ENCODE measurements at places on chromosomes 11 and 22. TPM values are rescaled to one million over a fixed set of nuclear protein-coding genes. Genes with fewer than 3 reads are reported as not detected.

Gene RTN4RL2
- 1.3 TPM for total RNA-seq

Gene KRTAP5-2
- total RNA-seq = not detected

Gene SLC6A5
- not detected for total RNA-seq

Gene GALNT18
- total RNA-seq = 24.4 TPM

Gene RFPL3
- total RNA-seq = not detected

Gene AP2A2
- total RNA-seq = 41.4 TPM

Gene GSTT2
- total RNA-seq = 0.66 TPM

Gene KCNQ1
- total RNA-seq = 41.8 TPM

Gene P2RY2
- total RNA-seq = 19.8 TPM

Gene KDM4E
- total RNA-seq = not detected

Gene CSNK2A3
- total RNA-seq = 1.4 TPM

Gene BIRC3
- total RNA-seq = 8.1 TPM

Gene SIPA1
- 21.0 TPM for total RNA-seq

Gene CALCA
- not detected for total RNA-seq

GRCh38 chr11:118139578-118139977 is 13.0 kb downstream of the SCN4B start:
- no peaks in the 10 kb centered on the region for H3K36me3 ChIP-seq
- H3K4me1 ChIP-seq = peaks cover 11% of the 10 kb centered on the region
- H3K27me3 ChIP-seq = peaks cover 16% of the 10 kb centered on the region
- no peak overlapping the region for H3K27ac ChIP-seq

DNA sequence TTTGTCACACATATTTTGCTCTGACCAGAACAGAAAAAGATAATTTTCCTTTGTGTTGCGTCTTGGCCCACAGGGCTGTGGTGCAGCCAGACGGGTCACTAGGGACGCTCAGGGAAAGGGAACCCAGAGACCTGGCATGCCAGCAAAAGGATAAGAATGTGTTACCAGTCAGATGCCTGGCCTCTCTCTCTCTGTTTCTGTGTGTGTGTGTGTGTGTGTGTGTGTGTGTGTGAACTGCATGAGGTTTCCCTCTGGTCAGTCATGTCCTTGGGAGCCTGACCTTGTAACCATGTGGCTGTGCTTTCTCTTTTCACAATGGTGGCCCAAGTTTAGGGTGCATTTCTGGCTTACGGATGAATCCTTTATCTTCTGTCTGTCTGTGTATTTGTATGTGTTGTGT is 25.4 kb downstream of the CCKBR start:
- no peaks in the 10 kb centered on the region for H3K4me1 ChIP-seq
- H3K27me3 ChIP-seq = no peaks in the 10 kb centered on the region
- no peak overlapping the region for H3K4me3 ChIP-seq
- H3K36me3 ChIP-seq = no peaks in the 10 kb centered on the region

- no peaks in the 10 kb centered on the region for H3K36me3 ChIP-seq
- no peak for DNase-seq
- no peaks in the 10 kb centered on the region for H3K4me1 ChIP-seq
- H3K4me3 ChIP-seq = no peak overlapping the region
These were observed 176.3 kb upstream of the TMEM45B start for GRCh38 chr11:129639300-129639699.

DNA sequence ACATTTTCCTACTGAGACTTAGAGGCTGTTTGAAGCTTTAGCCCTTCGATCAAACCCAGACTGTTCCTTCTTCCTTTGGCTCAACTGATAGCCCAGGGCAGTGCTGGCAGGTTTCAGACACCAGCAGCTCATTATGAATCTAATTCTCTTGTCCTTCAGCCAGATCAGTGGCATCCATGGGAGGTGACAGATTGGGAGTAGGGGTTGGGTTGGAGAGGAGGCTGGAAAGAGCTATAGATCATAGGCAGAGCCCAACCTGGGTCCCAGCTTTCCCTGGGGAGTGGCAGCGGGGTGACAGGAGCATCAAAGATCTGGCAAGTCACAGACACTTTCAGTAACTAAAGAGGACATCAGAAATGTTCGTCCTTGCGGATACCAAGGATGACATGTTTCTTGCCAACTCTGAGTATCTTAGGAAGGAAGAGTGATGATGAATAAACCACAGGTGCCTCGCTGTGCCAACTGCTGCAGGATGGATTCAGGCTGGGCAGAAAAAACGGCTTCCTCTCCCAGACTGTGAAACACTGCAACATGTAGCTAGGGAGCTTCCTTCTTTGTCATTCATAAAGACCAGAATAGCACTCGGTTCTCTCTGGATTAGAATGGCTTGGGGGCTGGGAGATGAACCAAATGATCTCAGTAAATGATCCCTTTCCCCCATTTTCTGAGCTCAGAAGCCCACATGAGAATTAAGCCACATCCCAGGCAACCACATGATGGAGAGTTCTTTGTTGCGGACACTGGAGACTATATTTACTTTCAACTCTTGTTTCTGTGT is 19.1 kb downstream of the ABCC8 start:
- H3K4me3 ChIP-seq = no peak overlapping the region
- peaks cover 14% of the 10 kb centered on the region for H3K27me3 ChIP-seq
- no peak for DNase-seq
- H3K36me3 ChIP-seq = no peaks in the 10 kb centered on the region
- H3K4me1 ChIP-seq = no peaks in the 10 kb centered on the region

DNA sequence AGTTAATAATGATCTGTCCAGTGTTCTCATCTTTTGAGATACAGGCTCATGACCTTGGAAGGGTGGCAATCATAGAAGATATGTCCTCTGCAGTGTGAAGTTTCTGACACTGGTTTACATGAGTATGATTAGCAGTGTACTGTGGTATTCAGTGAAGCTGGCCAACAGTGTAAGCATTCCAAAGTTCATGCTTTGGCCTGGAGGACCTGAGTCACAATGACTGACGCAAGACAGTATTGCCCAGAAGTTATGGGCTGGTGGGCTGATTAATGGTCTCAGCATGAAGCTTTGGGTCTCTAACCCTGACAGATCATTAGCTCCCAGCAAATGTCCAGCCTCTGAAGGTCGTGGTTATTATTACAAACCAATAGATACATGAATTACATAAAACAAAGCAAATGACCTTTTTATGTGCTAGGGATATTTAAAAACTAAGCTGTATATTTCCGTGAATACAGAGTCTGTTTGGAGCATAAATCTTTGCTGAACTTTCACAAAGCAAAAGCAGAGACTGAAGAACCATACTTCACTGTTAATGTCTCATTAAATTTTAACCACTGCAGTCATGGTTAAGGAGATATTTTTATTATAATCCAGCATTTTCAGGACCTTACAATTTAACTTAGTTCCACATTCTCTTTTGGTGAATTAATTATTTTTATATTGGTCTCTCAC is 28.3 kb upstream of the USP47 start:
- DNase-seq = no peak
- H3K4me1 ChIP-seq = peaks cover 20% of the 10 kb centered on the region
- no peak overlapping the region for H3K4me3 ChIP-seq
- H3K27me3 ChIP-seq = no peaks in the 10 kb centered on the region
- H3K27ac ChIP-seq = peak overlapping the region; percentile 70

DNA sequence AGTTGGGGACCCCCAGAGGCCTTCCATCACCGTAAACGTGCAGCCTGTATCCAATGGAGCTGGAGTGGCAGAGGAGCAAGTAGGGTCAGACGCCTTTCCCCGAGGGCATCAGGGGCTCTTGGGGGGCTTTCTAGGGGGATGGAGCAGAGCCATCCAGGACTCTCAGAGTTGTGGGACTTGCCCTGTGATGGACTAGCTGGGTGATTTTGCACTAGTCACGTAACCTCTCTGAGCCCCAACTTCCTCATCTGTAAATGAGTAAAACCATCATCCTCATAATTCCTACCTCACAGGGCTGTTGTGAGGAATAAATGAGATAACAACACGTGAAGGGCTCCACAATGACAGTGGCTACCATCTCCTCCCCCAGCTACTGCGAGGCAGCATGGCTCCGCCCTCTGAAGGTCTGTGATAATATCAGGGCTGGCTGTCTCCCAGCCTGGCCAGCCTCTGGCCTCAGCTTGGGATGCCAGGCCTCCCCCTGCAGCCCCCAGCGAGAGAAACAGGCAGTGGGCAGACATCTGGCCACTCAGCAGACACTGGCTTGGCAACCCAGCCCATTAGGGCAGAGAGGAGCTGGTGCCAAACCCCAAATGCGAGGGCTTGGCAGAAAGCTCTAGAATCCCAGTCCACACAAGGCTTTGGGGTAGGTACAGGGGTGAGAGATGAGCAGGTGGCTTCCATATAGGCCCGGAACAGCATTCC is 6.7 kb downstream of the USP2 start:
- H3K4me3 ChIP-seq = peak overlapping the region; percentile 71
- no peak for DNase-seq
- H3K36me3 ChIP-seq = no peaks in the 10 kb centered on the region
- H3K4me1 ChIP-seq = peaks cover 84% of the 10 kb centered on the region
- H3K27me3 ChIP-seq = no peaks in the 10 kb centered on the region

GRCh38 chr22:25969286-25969685 is 200.0 kb upstream of the SEZ6L start:
- H3K4me1 ChIP-seq = peaks cover 22% of the 10 kb centered on the region
- H3K36me3 ChIP-seq = no peaks in the 10 kb centered on the region
- H3K27me3 ChIP-seq = no peaks in the 10 kb centered on the region
- no peak for DNase-seq

- no peak for DNase-seq
- no peaks in the 10 kb centered on the region for H3K27me3 ChIP-seq
- H3K4me1 ChIP-seq = peaks cover 56% of the 10 kb centered on the region
These were observed 16.3 kb downstream of the LGR4 start for GRCh38 chr11:27456140-27456794.

DNA sequence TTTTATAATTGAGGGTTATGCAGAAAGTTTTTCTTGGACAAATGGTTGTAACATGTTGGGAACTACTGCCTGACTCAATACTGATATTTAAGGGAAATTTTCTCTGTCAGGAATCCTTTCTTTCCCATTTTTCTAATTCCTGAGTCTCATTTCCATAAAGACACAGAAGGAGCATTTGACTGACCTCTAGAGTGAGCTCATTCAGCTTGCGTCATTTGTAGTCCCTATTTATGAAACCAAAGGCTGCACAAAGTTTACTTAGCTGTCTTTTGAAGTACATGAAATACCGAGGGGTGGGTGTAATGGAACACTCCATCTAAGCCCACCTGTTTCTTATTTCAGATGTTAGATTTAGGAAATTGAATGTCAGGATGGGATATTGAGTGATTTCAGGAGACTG is 359.5 kb upstream of the C11orf87 start:
- no peaks in the 10 kb centered on the region for H3K27me3 ChIP-seq
- DNase-seq = no peak
- H3K4me1 ChIP-seq = no peaks in the 10 kb centered on the region

GRCh38 chr11:95853862-95854261 is 63.6 kb downstream of the CEP57 start:
- H3K27me3 ChIP-seq = no peaks in the 10 kb centered on the region
- no peak overlapping the region for H3K4me3 ChIP-seq
- H3K27ac ChIP-seq = no peak overlapping the region

- H3K27me3 ChIP-seq = no peaks in the 10 kb centered on the region
- no peaks in the 10 kb centered on the region for H3K4me1 ChIP-seq
- no peak overlapping the region for H3K4me3 ChIP-seq
- no peak overlapping the region for H3K27ac ChIP-seq
- DNase-seq = no peak
These were observed 608.7 kb downstream of the SOX6 start for GRCh38 chr11:15747671-15748070.

- DNase-seq = no peak
- peaks cover 87% of the 10 kb centered on the region for H3K4me1 ChIP-seq
- peak overlapping the region; percentile 94 for H3K4me3 ChIP-seq
- H3K36me3 ChIP-seq = no peaks in the 10 kb centered on the region
- H3K27ac ChIP-seq = peak overlapping the region; percentile 96
- no peaks in the 10 kb centered on the region for H3K27me3 ChIP-seq
These were observed 2.5 kb downstream of the PANX1 start for GRCh38 chr11:94131047-94131717.

- peaks cover 16% of the 10 kb centered on the region for H3K4me1 ChIP-seq
- H3K4me3 ChIP-seq = no peak overlapping the region
- DNase-seq = no peak
- H3K36me3 ChIP-seq = no peaks in the 10 kb centered on the region
These were observed 114.8 kb upstream of the NAV2 start for GRCh38 chr11:19597876-19598275.

GRCh38 chr11:67644042-67644441 is 4.5 kb upstream of the TBX10 start:
- DNase-seq = no peak
- H3K4me1 ChIP-seq = no peaks in the 10 kb centered on the region
- H3K27me3 ChIP-seq = peaks cover 63% of the 10 kb centered on the region
- no peak overlapping the region for H3K27ac ChIP-seq
- H3K36me3 ChIP-seq = no peaks in the 10 kb centered on the region

GRCh38 chr22:24091551-24092420 is 80.7 kb downstream of the CABIN1 start:
- H3K27ac ChIP-seq = peak overlapping the region; percentile 81
- peaks cover 69% of the 10 kb centered on the region for H3K36me3 ChIP-seq
- peak; percentile 80 for DNase-seq
- peaks cover 38% of the 10 kb centered on the region for H3K4me1 ChIP-seq
- H3K27me3 ChIP-seq = no peaks in the 10 kb centered on the region
- no peak overlapping the region for H3K4me3 ChIP-seq

GRCh38 chr11:72996959-72997358 is 145.2 kb downstream of the FCHSD2 start:
- H3K4me3 ChIP-seq = no peak overlapping the region
- DNase-seq = no peak
- peaks cover 23% of the 10 kb centered on the region for H3K4me1 ChIP-seq
- H3K27me3 ChIP-seq = no peaks in the 10 kb centered on the region
- no peaks in the 10 kb centered on the region for H3K36me3 ChIP-seq

DNA sequence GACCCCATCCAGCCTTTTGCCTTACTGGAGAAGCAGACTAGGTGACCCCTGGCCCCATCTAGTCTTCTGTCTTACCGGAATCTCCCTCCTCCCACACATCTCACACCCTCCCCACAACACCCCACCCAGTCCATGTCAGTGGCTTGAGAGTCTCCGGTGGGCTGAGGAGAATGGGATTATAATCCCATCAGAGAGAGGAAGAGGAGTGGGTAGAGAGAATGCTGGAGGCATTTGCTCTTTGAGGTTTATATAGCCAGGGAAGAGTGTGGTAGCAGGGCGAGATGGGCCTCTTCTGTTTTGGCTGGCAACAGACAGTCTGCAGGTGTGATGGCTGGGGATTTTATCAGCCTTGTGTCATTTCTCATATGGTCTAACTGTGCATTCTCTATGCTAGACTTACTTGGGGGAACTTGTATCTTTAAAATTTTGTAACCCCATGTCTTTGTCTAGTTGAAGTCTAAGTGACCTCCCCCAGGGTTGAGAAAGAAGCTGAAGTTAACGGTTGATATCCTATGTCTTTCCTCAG is 50.3 kb downstream of the GRAMD1B start:
- no peak overlapping the region for H3K4me3 ChIP-seq
- H3K27me3 ChIP-seq = no peaks in the 10 kb centered on the region
- DNase-seq = no peak
- H3K36me3 ChIP-seq = peaks cover 6% of the 10 kb centered on the region
- peaks cover 25% of the 10 kb centered on the region for H3K4me1 ChIP-seq

DNA sequence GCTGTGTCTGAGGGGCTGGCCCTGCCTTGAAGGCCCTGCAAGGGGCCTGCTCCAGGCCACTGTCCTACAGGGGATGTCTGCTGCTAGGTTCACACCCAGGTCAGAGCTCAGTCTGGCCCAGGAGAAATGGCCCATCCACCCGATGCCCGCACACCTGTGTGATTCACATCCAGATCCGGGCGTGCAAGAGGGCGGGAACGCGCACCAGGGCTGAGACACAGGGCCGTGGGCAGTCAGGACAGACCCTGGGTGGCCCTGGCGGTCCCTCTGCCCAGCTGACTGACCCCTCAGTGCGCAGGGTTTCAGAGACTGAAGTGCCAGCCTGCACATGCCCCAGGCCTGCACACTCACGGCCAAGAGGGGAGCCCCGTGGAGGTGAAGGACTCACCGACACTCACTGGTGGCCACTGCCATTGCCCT is 7.4 kb downstream of the TOLLIP start:
- no peak for DNase-seq
- H3K36me3 ChIP-seq = peaks cover 7% of the 10 kb centered on the region
- no peaks in the 10 kb centered on the region for H3K27me3 ChIP-seq
- peaks cover 86% of the 10 kb centered on the region for H3K4me1 ChIP-seq
- H3K27ac ChIP-seq = no peak overlapping the region

Data from left ventricle myocardium inferior (tissue), 1 donor.